ENCODE measurements at places on chromosomes 3 and 15. TPM values are rescaled to one million over a fixed set of nuclear protein-coding genes. Genes with fewer than 3 reads are reported as not detected.

DNA sequence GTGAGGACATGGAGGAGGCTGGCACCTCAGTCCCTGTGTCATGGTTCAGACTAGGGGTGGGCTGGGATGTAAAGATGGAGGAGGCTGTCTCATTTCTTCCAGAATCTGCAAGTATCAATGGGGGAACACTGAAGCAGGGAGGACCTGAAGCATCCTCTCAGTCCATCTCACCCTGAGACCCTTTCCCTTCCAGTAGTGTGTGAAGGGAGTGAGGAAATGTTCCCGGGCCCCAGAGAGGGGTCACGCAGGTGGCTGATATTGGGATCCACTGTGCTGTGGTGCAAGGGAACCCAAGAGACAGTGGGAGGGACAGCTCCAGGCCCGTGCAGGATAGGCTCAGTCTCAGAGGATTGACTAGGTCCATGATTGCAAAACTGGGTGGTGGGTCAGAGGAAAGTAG is 72.2 kb upstream of the ADPGK start:
- no peak for DNase-seq

- peak; percentile 85 for DNase-seq
Measured at GRCh38 chr3:151085227-151085888, at the start of gene MED12L. Gene MED12L, plus strand, starts transcription at chr3:151085664. Its CDS starts 1,263 bp downstream, at chr3:151086927.

Gene HRG
- total RNA-seq = not detected

Gene CGNL1
- total RNA-seq = 11.8 TPM

Gene ZNF662
- total RNA-seq = not detected
